ENCODE measurements at places on chromosomes 6 and 20.

GRCh38 chr6:105495515-105495914, 92.6 kb upstream of the PREP start:
- peak; percentile 43 for DNase-seq

DNA sequence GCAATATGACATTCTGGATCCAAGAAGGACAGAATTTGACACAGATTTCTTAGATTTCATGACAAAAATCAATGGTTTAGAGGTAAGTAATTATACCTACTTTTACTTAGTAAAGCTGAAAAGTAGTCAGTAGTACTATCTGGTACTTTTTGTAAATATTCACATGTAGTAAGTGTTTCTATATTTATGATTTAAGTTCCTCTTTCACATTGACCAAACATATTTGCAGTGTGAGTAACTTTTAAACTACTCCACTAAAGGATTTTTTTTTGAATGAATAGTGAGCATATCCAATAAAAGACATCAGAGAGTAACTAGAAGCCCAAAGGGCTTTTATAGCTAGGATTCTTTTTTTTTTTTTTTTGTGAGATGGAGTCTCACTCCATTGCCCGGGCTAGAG, 60.8 kb downstream of the DNAH8 start:
- no peak for DNase-seq

- no peak for DNase-seq
Observed at GRCh38 chr6:917939-918338, 225.0 kb upstream of the EXOC2 start.

DNA sequence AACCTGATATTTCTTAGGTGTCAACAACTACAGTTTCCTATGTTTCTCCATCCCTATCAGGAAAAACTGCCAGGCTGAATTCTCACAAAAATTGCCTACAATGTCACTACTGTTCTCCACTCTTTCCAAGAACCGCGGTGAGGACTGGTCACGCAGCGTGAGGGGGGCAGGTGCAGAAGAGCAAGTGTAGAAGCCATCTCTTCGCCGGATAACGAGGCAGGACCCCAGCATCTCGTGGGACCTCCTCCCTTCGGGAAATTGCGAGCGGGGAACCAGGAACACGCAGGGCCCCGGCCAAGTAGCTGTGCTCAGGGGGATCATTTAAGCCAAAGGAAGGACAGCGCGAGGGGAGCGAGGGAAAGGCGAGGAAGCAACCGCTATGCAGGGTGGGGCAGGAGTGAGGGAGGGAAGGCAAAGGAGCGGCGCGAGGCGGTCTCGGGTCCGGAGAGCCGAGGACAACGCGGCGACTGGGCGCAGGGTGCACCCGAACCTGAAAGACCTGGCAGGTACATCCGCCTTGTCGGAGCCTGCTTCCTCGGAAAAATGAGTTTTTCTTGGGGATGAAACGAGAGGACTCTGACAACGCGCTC, 559 bp downstream of the APMAP start:
- peak; percentile 29 for DNase-seq
